T-helper 1 cell (primary cell): ENCODE measurements at places on chromosomes 6 and 20.

- no peak for DNase-seq
These were observed 561.3 kb upstream of the CDH4 start for GRCh38 chr20:60690771-60691170.

DNA sequence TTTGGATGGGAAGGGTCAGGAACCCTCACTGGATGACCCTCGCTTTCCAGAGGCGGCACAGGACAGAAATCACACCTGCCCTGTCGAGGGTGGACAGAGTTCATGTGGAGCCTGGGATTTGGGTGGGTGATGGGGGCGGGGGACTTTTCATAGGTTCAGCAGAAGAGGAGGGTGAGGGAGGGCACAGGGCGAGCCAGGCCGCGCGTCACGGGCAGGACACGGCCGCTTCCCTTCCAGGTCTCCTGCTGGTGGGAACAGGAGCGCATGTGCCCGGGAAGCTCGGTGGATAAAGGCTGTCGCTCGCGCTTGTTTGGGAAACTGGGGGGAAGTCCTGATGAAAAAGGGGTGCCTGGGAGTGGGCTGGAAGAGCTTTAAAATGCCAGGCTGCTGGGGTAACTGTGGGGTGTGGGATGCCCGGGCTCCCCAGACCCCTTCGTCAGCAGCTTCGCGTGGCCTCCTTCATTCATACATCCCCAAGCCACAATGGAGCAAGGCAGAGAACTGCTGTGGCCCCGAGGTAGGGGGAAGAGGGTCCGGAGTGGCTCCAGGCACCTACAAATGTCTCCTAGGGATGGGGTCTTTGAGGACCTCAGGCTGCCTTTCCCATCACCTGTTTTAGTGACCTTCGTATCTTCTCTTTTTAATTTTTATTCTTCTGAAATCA, 102.2 kb downstream of the DACT2 start:
- DNase-seq: no peak

GRCh38 chr6:15417811-15418210, 171.9 kb downstream of the JARID2 start:
- no peak for DNase-seq

DNA sequence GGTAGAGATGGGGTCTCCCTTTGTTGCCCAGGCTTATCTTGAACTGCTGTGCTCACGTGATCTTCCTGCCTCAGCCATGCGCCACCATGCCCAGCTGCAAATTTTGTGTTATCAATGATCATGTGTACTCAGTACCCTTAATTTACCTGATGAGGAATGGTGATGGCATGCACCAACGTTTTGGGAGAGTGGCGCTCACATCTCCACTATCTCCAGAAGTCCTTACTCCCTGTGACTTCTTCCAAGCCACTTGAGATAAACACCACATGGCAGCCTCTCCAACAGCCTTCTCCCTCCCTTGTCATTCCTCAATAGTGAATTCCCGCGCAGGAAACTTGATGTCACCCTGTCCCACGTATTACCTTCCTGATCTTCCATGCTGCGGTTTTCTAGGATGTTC, 58.1 kb downstream of the PSMG4 start:
- DNase-seq: no peak

DNA sequence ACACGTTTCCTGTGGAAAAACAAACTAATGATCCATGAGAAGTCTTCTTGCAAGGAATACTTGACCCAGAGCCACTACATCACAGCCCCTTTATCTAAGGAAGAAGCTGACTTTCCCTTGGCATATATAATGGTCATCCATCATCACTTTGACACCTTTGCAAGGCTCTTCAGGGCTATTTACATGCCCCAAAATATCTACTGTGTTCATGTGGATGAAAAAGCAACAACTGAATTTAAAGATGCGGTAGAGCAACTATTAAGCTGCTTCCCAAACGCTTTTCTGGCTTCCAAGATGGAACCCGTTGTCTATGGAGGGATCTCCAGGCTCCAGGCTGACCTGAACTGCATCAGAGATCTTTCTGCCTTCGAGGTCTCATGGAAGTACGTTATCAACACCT, 35.4 kb downstream of the GCNT2 start:
- DNase-seq: no peak

- no peak for DNase-seq
These were observed 212.1 kb upstream of the PHACTR1 start for GRCh38 chr6:12504325-12504966.

GRCh38 chr6:107360476-107360875, 98.9 kb downstream of the PDSS2 start:
- no peak for DNase-seq

- DNase-seq: no peak
These were observed 3.7 kb upstream of the TXNDC5 start for GRCh38 chr6:7914311-7914710.

DNA sequence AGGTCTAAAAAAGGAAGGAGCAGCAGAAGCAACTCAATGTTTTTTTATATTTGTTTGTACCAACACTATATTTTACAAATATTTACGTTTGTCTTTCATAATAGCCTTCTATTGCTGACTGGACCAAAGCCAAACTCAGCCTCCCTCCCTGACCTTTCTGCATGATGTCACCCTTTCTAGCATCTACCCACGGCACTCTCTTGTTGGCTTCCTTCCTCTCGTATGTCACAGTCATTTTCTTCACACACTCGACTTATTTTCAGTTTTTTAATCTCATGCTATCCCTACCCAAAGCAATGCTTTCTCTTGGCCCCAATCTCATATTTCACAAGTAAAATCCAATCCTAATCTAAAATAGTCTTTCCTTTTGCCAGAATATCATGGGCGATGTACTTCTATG, 16.3 kb upstream of the FAM8A1 start:
- no peak for DNase-seq

DNA sequence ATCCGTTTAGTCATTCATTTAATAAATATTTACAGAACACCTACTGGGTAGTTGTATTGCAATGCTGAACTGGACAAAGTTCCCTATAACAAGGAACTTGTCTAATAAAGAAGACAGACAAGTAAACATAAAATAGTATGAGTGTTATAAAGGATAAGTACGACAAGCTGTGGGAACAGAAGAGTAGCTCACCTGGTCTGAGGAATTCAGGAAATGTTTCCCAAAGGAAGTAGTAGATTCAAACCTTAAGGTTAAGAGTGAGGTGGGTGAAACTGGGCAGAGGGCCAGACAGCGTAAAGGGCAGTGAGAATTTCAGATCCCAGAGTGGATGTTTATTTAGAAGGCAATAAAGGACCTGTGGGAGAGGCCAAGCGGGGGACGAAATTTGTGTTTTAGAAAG, 72.3 kb upstream of the CD2AP start:
- DNase-seq: no peak

DNA sequence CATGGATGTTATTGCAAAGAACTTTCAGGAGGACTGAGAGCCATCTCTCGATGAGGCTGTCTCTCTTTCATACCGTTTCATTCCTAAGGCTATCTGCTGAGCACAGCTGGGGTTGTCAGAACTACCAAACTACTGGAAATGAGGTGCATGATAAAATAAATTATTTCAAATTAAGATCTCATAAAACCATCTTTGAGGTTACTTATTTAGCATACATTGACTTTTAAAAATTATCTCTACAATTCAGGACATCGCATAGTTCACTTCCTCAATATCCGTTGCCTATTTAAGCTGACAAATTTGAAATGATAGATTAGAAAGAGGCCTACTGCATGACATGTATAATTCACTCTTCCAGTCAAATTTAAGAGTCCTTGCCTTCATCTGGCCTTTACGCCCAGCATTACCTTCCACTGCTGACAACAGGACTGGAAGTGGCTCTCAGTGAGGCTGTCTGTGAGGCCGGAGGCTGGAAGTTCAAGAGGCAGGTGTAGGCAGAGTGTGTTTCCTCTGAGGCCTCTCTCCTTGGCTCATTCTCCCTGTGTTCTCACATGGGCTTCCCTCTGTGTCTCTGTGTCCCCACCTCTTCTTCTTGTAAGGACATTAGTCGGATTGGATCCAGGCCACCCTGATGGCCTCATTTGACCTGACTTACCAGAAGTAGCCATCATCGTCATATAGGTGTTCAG, 12.8 kb upstream of the DUSP22 start:
- no peak for DNase-seq

GRCh38 chr6:137698636-137699030, 168.4 kb upstream of the TNFAIP3 start:
- no peak for DNase-seq

- DNase-seq: no peak
These were observed 637 bp downstream of the TRPC4AP start for GRCh38 chr20:35091816-35092523.

DNA sequence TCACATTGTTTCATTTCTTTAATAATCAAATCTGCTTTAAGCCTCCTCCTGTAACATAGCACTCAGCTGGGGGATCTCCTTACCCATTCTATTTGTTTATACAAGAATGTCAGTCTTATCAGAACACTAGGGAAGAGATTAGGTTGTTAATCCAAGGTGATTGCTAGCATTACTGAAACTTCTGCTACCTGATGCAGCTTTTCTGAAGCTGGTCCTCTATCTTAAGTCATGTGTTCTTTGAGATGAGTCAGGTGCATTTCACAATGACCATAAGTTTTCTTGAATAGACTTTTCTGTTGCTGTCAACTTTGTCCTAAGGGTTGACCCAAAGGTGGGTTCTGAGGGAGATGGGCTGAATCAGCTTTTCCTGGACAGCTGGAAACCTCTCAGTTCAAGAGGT, 60.7 kb upstream of the SYNCRIP start:
- DNase-seq: no peak

- DNase-seq: no peak
These were observed 13.4 kb upstream of the BNIP5 start for GRCh38 chr6:36350082-36350481.

DNA sequence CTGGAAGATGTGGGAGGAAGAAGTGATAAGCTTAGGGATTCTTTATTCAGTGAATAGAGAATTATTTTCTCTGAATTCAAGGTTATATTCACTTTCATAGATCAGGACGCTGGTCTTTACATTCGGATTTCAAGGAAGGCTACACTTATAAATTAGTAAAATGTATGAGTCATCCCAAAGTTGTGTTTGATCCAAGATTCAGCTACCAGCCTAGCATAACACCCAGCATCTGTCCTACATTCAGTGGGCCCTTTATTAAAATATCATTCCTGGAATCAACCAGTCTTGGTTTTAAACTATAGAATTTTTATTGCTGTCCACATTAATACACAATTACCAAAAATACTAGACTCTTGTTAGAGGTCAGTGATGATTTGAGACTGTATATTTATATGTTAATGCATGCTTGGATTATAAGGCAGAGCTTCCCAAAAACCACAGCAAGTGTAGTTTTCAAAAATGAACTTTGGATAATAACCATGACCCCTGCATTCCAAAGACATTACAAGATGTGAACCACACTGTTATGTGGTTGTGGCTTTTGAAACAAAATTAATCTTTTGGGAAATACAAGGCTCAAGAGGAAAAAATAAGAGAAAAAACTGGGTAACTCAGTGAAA, 210.7 kb upstream of the CNR1 start:
- DNase-seq: no peak

GRCh38 chr6:136568129-136568528, 17.9 kb upstream of the MAP7 start:
- DNase-seq: no peak
